ENCODE measurements at places on chromosomes 1 and 21. TPM values are rescaled to one million over a fixed set of nuclear protein-coding genes. Genes with fewer than 3 reads are reported as not detected.
A peak's percentile ranks its signal among the peaks of the same experiment; 100 is the strongest.

DNA sequence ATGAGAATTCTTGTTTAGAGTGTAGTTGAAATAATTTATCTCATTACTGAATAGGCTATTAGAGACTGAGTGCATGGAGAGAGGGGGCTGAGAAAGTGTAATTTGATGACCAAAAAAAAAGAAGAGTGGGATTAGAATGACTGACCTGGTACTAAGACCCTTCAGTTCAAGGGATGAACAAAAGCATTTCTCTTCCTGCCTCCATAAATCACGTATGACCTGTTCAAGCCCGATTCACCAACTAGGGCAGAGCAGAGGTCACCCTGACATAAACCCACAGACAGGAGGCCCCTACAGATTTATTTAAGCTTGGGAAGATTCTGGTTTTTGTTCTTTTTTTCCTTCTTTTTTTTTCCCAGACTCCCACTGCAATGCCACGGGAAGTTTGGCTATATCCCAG lies 123.7 kb upstream of the COP1 start:
- no peak for DNase-seq
- H3K27me3 ChIP-seq, result no peaks in the 10 kb centered on the region
- no peaks in the 10 kb centered on the region for H3K4me1 ChIP-seq

GRCh38 chr1:19758227-19758830 lies 41.4 kb downstream of the TMCO4 start:
- H3K27me3 ChIP-seq, result no peaks in the 10 kb centered on the region
- no peak for DNase-seq
- H3K4me1 ChIP-seq, result peaks cover 5% of the 10 kb centered on the region
- H3K36me3 ChIP-seq, result no peaks in the 10 kb centered on the region
- H3K27ac ChIP-seq, result no peak overlapping the region

Gene LDLRAD1
- not detected for total RNA-seq

Gene ANGEL2
- total RNA-seq, result 41.5 TPM

- no peaks in the 10 kb centered on the region for H3K4me1 ChIP-seq
- no peak overlapping the region for H3K4me3 ChIP-seq
- DNase-seq, result no peak
- H3K36me3 ChIP-seq, result no peaks in the 10 kb centered on the region
- H3K27ac ChIP-seq, result no peak overlapping the region
Observed at GRCh38 chr1:4512636-4513035, 141.8 kb upstream of the AJAP1 start.

Gene PALMD
- total RNA-seq, result not detected

Gene TCEANC2
- 11.6 TPM for total RNA-seq

- no peak for DNase-seq
- H3K36me3 ChIP-seq, result no peaks in the 10 kb centered on the region
- H3K27me3 ChIP-seq, result peaks cover 16% of the 10 kb centered on the region
- no peak overlapping the region for H3K4me3 ChIP-seq
- H3K4me1 ChIP-seq, result no peaks in the 10 kb centered on the region
- H3K27ac ChIP-seq, result no peak overlapping the region
Observed at GRCh38 chr1:203463469-203464062, 12.0 kb upstream of the PRELP start.

Gene TMEM269
- not detected for total RNA-seq

GRCh38 chr1:22208268-22208972 lies 65.5 kb upstream of the WNT4 start:
- H3K4me3 ChIP-seq, result no peak overlapping the region
- H3K4me1 ChIP-seq, result no peaks in the 10 kb centered on the region
- H3K27ac ChIP-seq, result no peak overlapping the region
- DNase-seq, result no peak
- H3K36me3 ChIP-seq, result no peaks in the 10 kb centered on the region

- H3K27ac ChIP-seq, result no peak overlapping the region
- H3K27me3 ChIP-seq, result no peaks in the 10 kb centered on the region
- no peaks in the 10 kb centered on the region for H3K36me3 ChIP-seq
- peaks cover 26% of the 10 kb centered on the region for H3K4me1 ChIP-seq
Observed at GRCh38 chr1:91754348-91754747, 131.6 kb downstream of the TGFBR3 start.

- DNase-seq, result peak; percentile 52
- H3K4me3 ChIP-seq, result peak overlapping the region; percentile 53
- H3K27ac ChIP-seq, result peak overlapping the region; percentile 91
- no peaks in the 10 kb centered on the region for H3K27me3 ChIP-seq
- peaks cover 20% of the 10 kb centered on the region for H3K4me1 ChIP-seq
Observed at GRCh38 chr1:3597599-3597964, 13.7 kb downstream of the MEGF6 start.

DNA sequence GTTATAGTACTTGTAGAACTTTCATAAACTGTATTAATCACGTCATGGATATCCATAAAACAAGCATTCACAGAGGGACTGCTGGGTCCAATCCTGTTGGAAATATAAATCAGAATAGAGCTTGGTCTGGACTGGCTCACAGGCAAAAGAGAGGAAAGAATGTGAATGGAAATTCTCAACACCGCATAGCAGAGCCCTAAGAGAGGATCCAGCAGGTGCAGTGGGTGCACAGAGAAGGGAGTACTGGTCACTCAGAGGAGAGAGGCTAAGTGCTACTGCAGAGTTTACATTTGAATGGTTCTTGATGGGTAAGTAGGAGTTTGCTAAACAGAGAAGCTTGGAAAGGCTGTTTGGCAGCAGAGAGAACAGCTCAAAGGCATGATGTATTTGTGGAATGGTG lies 231.7 kb downstream of the PAPPA2 start:
- no peak for DNase-seq
- no peaks in the 10 kb centered on the region for H3K36me3 ChIP-seq
- H3K27me3 ChIP-seq, result no peaks in the 10 kb centered on the region

DNA sequence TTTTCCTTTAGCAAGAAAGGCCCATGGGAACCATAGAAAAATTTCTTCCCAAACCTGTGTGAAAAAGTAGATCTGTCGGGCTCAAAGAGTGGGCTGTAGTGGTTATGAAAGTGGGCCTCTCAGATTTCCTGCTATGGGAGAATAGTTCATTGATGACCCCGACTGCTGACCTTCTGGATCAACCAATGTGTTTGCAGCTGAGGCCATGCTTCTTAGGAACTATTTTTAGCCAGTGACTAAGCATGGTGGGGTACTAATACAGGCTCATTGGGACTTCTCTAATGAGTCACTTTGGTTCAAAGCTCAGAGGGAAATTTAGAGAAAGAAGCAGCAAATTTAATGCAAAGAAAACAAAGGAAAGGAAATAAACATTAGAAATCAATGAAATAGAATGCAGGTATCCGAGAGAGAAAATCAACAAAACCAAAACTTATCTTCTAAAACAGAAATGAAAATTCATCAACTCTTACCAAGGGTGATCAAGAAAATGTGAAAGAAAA lies 12.6 kb upstream of the PSMA5 start:
- H3K36me3 ChIP-seq, result no peaks in the 10 kb centered on the region
- no peak overlapping the region for H3K27ac ChIP-seq
- H3K4me3 ChIP-seq, result no peak overlapping the region
- no peak for DNase-seq

- H3K27me3 ChIP-seq, result peaks cover 20% of the 10 kb centered on the region
- H3K4me3 ChIP-seq, result no peak overlapping the region
- no peaks in the 10 kb centered on the region for H3K36me3 ChIP-seq
- no peak for DNase-seq
- peaks cover 14% of the 10 kb centered on the region for H3K4me1 ChIP-seq
- H3K27ac ChIP-seq, result no peak overlapping the region
Observed at GRCh38 chr1:201456499-201457309, 12.3 kb downstream of the PHLDA3 start.
